ENCODE measurements at places on chromosomes 13 and 19. TPM values are rescaled to one million over a fixed set of nuclear protein-coding genes. Genes with fewer than 3 reads are reported as not detected.

The KISS1R gene
- polyA plus RNA-seq: 5.1 TPM

The CASP14 gene
- polyA plus RNA-seq: not detected

The CIC gene
- 13.2 TPM for polyA plus RNA-seq

The CRX gene
- 0.08 TPM for polyA plus RNA-seq

The ZNF284 gene
- polyA plus RNA-seq: 1.1 TPM

The COL5A3 gene
- polyA plus RNA-seq: 1.2 TPM

The KIR2DL3 gene
- polyA plus RNA-seq: not detected

The ATP4B gene
- 0.05 TPM for polyA plus RNA-seq

The STOML3 gene
- polyA plus RNA-seq: 0.06 TPM

The USP12 gene
- polyA plus RNA-seq: 2.8 TPM

The CYP4F3 gene
- polyA plus RNA-seq: not detected

The PSG11 gene
- not detected for polyA plus RNA-seq

The FGF22 gene
- polyA plus RNA-seq: 0.99 TPM

The CCL25 gene
- polyA plus RNA-seq: 0.46 TPM

The APC2 gene
- 1.3 TPM for polyA plus RNA-seq

The APOC1 gene
- polyA plus RNA-seq: 55.8 TPM

The ZNF625 gene
- polyA plus RNA-seq: 2.5 TPM

The DPF1 gene
- 12.9 TPM for polyA plus RNA-seq

The MBNL2 gene
- polyA plus RNA-seq: 0.67 TPM

The PTPRS gene
- 146 TPM for polyA plus RNA-seq

The ADAMTSL5 gene
- polyA plus RNA-seq: 0.82 TPM

The KLK3 gene
- polyA plus RNA-seq: 0.08 TPM

The KLF2 gene
- 0.11 TPM for polyA plus RNA-seq

The GRK1 gene
- 0.12 TPM for polyA plus RNA-seq

The FCGBP gene
- 1.1 TPM for polyA plus RNA-seq

The LRCH1 gene
- 2.3 TPM for polyA plus RNA-seq

The REXO1 gene
- 44.3 TPM for polyA plus RNA-seq

The PNMA8B gene
- 0.48 TPM for polyA plus RNA-seq

The COX6B2 gene
- 4.9 TPM for polyA plus RNA-seq

The EFNB2 gene
- 7.5 TPM for polyA plus RNA-seq

The PRR20A gene
- not detected for polyA plus RNA-seq

The VSTM2B gene
- polyA plus RNA-seq: 1.6 TPM

The MBD3L4 gene
- polyA plus RNA-seq: not detected

The TMEM238 gene
- 0.53 TPM for polyA plus RNA-seq

The GJB6 gene
- polyA plus RNA-seq: not detected

The OR7D2 gene
- 0.06 TPM for polyA plus RNA-seq

The CATSPERD gene
- polyA plus RNA-seq: not detected
